ENCODE measurements at places on chromosomes 12 and 14.

DNA sequence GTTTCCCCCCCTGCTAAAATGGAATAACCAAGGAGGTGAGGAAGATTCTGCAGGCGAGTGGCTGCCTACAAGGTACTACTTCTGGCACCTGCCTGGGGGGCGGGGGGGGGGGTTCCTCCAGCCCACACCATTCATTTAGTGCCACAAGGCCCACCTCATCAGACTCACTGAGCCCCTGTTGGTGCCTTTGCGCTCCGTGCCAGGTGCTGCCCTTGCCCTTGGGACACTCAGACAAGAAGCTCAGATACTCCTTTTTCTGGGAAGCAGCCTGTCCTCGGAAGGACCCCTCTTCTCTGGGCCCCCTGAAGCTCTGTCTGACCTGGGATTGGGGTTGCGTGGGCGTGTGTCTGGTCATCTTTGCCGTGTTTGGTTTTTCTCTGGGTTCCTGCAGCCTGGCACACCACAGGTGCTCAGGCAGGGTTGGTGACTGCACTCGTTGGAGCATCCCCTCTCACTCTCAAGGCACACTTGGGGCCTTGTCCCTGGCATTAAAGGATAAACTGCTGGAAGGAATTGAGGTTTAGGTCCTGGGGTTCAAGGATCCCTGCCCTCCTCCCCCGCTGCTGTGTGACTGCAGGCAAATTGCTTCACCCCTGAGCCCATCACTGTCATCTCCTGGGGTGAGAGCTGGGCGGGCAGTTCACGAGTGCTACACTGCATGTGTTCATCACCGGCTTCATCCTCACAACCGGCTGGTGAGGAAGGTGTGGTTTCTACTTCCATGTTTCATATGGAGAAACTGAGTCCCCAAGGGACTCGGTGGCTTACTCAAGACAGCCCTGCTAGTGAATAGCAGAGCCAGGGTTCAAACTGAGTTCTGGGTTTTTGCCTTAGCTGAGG lies 16.9 kb downstream of the FAM222A start:
- DNase-seq = no peak

DNA sequence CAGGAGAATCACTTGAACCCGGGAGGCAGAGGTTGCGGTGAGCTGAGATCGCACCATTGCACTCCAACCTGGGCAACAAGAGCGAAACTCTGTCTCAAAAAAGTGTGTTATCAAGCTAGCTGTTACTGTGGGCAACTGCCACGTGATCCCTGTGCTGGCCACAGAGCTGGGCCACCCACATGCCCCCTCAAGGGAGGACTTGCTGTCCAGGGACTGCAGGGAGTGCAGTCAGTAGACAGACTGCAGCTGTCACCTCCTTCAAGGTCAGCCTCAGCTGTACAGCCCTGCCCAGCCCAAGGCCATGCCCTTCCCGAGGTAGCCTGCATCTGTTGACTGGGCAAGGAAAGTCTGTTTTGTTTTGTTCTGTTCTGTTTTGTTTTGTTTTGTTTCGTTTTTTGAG lies 46.6 kb upstream of the BICDL1 start:
- DNase-seq = no peak

GRCh38 chr14:54652188-54652587 lies 85.3 kb downstream of the SAMD4A start:
- no peak for DNase-seq

DNA sequence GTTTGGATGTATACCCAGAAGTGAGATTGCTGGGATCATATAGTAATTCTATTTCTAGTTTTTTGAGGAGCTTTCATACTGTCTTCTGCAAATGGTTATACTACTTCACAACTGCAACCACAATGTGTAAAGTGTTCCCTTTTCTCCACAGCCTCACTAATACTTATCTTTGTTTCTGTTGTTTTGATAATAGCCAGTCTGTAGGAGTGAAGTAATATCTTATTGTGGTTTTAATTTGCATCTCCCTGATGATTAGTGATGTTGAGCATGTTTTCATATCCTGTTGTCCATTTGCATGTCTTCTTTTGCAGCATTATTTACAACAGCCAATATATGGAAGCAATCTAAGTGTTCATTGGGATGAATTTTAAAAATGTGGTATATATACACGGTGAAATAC lies 29.9 kb downstream of the GABARAPL1 start:
- no peak for DNase-seq

DNA sequence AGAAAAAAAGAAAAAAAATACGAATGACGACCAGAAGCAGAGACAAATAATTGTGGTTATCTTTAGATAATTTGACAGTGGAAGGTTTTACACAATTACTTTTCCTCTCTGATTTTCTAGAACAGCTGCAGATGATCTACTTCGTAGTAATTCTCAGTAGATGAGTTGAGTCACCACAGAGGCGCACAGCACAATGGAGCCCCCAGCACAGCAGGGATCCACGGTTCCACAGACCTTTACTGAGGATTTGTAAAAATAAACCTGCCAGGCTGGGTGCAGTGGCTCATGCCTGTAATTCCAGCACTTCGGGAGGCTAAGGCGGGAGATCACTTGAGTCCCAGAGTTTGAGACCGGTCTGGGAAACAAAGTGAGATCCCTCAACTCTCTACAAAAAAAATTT lies 29.3 kb downstream of the AMN start:
- no peak for DNase-seq

- no peak for DNase-seq
Measured at GRCh38 chr12:92513231-92513730, 189.5 kb upstream of the PLEKHG7 start.

GRCh38 chr12:15206831-15207389 lies 14.3 kb downstream of the RERG start:
- DNase-seq = no peak

- no peak for DNase-seq
Measured at GRCh38 chr12:92912052-92912451, 17.0 kb downstream of the EEA1 start.

- no peak for DNase-seq
Measured at GRCh38 chr14:78286210-78286609, 116.0 kb downstream of the NRXN3 start.

DNA sequence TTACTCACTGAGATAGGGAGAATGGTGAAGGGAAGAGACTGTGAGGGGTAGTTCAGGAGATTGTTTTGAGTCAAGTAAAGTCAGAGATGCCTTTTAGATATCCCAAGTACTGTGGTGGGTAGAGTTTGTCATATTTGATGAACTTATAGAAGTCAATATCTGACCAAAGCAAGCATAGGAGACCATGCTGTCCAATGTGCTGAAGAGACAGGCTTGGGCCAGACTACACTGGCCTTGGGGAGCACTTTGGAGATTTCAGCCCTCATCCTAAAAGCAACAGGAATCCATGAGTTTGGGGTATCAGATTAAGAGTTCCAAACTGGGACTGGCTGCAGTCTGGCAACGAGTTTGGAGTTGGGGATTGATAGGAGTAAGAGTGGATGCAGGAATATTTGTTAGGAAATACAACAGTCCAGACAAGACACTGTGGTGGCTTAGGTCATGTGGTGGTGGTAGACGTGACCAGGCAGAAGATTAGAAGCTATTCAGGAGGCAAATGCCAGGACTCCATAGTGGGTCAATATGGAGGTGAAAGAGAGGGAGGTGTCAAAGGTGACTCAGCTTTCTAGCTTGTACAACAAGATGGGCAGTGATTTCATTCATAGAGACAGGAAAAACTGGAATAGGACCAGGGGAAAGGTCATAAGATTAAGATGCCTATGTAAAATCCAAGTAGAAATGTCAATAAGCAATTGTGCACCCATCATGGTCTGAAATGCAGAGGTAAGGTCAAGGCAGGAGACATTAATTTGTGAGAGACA lies 81.9 kb downstream of the FAR2 start:
- DNase-seq = no peak

- DNase-seq = no peak
Measured at GRCh38 chr14:33943096-33943883, 7.6 kb downstream of the EGLN3 start.

- DNase-seq = no peak
Measured at GRCh38 chr12:61188801-61189595, 1071.2 kb upstream of the USP15 start.

- no peak for DNase-seq
Measured at GRCh38 chr12:30582943-30583342, 112.7 kb downstream of the IPO8 start.

- DNase-seq = peak; percentile 70
Measured at GRCh38 chr12:6914246-6914946, at the start of gene ENO2. Gene ENO2 (plus strand): TSS chr12:6914580. CDS start chr12:6915833, 1,253 bp downstream.

GRCh38 chr14:95248432-95248831 lies 71.3 kb downstream of the CLMN start:
- DNase-seq = no peak

GRCh38 chr12:98743362-98743953 lies 98.4 kb downstream of the APAF1 start:
- DNase-seq = no peak

GRCh38 chr12:51592034-51592705 lies 1.1 kb downstream of the SCN8A start:
- DNase-seq = no peak

DNA sequence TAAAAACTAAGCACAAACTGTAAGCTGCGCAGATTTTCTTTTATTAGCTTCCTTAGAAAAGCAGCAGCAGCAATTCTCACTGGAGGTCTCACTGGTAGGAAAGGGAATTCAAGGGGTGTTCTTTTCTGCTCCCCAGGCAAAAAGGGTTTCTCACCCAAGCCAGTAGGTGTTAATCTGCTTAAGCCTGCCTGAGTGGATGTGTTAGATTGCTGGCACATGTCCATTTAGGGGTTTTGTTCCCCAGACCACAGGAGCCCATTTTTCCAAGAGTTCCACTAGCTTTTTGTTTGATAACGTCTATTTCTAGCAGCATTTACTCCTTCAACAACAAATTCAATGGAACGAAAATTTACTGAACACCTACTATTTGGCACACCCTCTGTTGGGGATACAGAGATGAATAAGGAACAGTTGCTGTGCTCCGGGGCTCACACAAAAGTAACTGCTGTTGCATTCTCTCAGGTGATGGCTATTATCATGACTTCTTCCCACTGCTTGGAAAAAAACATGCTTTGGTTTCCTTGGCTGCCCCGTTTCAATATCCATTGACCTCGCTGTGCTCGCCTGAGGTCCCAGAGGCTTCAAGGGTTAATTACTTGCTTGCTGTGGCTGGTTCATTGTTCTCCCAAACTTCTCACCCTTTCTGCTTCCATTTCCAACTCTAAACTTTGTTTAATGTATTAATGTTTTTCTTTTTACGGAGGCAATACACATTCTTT lies 31.1 kb upstream of the RIC8B start:
- no peak for DNase-seq

DNA sequence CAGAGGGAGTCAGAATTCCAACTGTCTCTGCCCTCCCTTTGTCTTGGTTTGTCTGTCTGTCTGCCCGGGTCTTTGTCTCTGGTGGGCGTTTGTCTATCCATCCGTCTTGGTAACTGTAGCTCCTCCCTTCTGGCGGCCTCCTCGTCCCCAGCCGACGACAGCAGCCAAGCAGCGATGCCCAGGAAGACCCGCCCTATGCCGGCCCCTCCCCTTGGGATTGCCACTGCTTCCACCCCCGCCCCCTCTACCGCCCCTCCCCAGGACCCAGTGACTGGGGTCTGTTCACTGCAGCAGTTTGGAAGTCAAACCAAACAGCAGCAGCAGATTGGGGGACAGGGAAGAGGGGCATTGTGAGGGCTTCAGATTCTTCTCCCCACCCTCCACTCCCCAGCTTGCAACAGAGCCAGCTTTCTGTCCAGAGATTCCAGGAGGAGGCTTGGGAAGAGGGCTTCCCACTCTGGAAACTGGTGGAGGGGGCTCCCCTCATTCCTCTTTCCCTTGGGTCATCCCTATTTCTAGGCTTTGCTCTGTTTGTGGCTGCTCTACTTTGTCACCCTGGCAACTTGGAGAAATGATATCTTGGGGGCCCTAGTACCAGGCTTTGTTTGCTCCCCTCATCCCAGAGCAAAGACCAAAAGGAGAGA lies 2.4 kb upstream of the RARG start:
- no peak for DNase-seq

DNA sequence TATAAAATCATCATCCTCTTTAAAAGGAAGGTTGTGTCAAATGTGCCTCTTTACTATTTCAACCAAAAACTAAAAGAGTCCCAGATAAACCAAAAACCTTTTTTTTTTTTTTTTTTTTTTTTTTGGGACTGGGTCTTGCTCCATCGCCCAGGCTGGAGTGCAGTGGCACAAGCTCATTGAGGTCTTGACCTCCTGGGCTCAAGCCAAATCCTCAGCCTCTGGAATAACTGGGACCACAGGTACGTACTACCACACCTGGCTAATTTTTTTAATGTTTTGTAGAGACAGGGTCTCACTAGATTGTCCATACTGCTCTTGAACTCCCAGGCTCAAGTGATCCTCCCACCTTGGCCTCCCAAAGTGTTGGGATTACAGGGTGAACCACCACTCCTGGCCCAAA lies 16.4 kb upstream of the SELPLG start:
- no peak for DNase-seq

DNA sequence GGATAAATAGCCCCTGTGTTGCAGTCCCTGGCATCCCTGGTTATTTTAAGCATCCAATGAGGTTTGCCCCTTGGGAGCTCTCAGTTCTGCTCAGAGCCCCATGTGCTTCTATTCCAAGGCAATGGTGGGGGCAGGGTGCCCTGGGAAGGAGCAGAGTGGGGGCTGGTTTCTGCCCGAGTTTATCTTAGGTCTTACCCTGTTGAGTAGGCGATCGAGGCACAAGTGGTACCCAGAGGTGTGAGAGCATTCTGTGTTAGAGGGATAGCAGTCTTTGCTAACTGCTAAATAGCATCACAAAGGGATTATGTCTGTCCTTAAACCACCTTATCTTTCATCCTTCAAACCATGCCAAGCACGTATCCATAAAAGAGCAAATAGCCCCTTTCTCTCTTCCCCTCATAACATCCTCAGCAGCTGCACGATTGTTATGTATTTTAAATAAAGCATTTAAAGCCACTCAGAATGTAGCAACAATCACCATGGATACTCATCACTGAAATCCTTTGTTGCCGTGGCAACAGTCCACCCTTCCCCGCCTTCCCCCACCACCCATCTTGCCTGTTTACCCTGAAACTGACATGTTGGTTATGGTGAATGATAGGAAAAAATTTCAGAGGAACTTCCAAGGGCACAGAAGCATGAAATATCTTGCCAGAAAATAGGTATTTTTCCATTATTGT lies 139.3 kb downstream of the PTPN11 start:
- no peak for DNase-seq

- no peak for DNase-seq
Measured at GRCh38 chr14:21768116-21768874, 94.7 kb upstream of the OR4E1 start.

DNA sequence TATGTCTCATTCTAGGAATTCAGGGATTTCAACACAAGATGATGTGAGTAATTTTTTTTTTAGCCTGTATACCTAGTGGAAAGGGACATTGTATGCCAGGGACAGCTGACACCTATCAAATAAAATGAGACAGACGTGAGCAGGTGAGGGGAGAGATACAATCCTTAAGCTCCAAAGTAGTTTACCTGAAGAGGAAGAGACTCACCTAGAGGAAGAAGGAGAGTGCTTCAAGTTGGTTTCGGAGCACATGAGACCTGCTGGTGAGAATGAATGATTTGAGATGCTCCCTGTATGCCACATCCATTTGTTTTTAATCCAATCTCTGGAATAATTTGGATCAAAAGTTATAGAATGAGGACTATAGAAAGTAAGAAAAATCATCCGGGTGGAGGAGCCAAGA lies 915.4 kb upstream of the FBXO33 start:
- DNase-seq = no peak

GRCh38 chr12:118439068-118439467 lies 62.7 kb downstream of the SUDS3 start:
- no peak for DNase-seq

Data from stimulated activated CD4-positive, alpha-beta T cell treated with anti-CD3 and anti-CD28 coated beads, TNF-alpha, amount 100 ng/mL, for 4 hours (primary cell).